ENCODE measurements at places on chromosomes 5 and 9.

DNA sequence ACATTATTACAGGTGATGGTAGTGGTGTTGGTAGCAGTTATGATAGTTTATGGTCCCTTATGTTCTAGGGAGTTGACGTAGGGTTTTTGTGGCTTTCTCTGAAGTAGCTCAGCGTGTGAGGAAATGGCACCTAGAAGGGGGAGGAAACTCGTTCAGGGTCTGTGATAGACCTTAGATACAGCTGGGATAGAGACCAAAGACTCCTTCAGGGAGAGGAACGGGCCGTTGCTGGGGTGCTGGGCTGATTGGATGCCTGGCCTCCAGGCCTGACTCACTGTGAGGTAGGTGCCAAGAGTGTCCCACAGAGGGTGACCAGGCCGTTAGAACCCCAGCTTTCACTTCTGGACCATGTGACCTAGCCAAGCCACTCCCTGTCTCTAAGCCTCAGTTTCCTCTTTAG is 96.6 kb downstream of the DAB2IP start:
- no peak for DNase-seq

GRCh38 chr5:168260353-168261226 is 30.9 kb upstream of the WWC1 start:
- DNase-seq: no peak

DNA sequence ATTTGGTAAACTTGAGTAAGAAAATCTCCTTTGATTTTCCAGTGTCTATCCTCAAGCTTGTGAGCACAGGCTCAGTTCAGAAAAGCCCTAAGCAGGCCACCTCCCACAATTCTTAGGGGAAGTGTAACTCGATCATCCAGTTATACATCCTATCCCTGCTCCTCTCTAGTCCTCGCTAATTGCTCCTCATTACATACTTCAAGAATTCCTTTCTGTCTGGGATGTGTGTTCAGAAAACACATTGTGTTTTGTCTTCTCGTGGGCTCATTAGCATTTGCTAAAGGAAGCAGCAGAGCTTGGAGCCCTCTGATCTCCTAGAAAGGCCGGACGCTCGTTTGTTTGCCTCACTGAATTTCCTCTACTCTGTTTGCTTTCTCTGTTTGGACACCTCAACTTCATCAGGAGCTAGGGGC is 268.2 kb upstream of the RFX3 start:
- DNase-seq: no peak

- no peak for DNase-seq
Measured at GRCh38 chr9:99057665-99058625, 47.0 kb upstream of the TGFBR1 start.

DNA sequence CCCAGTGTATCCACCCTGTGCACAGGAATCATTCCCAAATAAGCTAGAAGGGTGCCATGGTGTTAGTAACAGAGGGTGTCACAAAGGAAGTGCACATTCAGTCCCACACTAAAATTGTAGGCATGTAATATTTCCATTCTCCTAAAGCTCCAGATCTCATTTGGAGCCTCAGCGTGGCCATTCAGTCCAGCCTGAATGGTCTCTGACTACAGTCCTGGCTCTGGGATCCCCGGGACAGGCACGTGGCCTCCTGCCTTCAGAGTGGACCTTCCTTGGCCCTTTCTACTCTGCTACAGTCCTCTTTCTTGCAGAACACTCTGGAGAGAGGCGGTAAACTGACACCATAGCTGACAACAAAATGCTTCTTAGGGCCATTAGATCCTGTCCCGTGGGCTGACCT is 243.9 kb downstream of the IRX2 start:
- no peak for DNase-seq

- DNase-seq: no peak
Measured at GRCh38 chr9:17216646-17217045, 81.8 kb downstream of the CNTLN start.

GRCh38 chr9:4108754-4109465 is 191.0 kb downstream of the GLIS3 start:
- no peak for DNase-seq

DNA sequence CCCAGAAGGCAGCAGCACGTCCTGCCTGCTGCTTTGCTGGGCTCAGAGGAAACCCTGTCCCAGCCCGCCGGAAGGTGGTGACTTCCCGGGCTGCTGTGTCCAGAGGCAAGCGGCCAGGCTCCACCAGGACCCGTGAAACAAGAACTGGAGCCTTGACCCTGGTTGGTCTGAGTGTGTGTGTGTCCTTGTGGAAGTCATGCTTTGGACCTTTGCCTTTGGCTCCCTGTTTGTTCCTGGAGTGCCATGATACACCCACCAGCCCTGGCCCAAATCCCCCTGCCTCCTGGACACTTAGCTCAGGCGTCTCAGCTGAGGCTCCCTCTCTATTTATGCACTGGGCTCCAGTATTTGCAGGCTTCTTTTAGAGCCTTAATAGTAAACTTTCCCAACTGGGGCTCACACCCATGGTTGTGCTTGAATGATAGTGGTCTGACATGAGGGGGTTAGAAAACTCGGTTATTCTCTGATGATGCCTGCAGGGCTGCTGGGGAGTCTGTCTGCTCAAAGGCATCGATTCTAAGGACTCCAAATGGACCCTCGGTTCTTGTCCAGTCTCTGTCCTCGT is 72.2 kb downstream of the C9orf50 start:
- no peak for DNase-seq

GRCh38 chr5:177531209-177531940 is 14.6 kb upstream of the DDX41 start:
- no peak for DNase-seq

- DNase-seq: no peak
Measured at GRCh38 chr9:72858089-72858912, 94.6 kb downstream of the ALDH1A1 start.

DNA sequence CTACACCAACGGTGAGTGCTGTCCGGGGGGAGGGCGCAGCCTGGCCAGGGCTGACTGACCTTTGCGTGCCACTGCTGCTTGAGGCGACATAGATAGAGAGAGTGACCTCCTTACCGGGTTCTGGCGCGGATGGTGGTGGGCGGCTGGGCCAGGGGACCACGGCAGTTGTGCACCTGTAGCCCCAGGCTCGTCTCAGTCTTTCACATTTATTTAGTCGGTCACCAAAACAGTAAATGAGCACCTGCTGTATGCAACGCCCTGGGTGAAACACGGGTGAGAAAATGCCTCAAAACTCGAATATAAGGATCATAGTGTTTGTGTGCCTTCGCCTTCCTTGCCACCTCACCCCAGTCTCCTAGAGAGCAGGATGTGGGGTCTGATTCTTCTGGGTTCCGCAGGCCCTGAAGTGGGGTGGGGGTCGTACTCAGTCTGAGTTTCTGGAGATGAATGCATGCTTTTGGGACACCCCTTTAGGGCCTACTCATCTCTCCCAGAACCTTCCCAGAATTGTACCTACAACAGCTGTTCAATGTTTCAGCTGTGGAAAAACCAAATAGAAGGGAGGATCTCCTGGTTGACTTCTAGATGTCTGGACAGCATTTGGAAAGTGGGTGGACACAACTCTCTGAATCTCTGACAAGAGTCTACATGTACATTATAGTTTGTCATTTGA is 714 bp downstream of the SEC24A start:
- no peak for DNase-seq

DNA sequence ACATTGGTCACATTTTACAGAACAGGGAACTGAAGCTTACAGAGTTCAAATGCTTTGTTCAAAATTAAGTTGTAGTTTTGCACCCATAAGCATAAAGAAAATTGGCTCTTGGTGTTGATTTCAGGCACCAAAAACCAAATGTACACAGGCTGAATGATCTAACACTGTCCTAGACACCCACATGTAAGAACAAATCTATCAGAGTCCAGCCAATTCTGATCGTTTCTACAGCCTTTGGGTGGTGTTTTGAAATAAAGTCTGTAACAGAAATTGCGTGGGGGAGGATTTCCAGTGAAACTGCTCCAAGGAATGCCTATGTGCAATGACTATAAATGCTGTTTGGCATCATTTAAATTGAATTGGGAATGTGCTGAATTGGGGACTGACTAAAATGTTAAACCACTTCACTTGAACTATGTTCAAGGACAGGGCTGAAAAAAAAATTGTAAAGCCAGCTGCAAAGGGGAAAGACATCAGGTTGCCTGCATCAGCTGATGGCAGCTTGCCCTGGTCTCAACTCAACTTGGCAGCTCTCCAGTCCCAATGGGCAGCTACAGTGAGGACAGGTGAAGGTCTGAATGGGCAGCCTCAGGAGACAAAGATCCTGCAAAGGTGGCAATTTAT is 92.2 kb upstream of the TRPC7 start:
- no peak for DNase-seq

- no peak for DNase-seq
Measured at GRCh38 chr9:113872485-113873143, 3.5 kb upstream of the ZNF618 start.

DNA sequence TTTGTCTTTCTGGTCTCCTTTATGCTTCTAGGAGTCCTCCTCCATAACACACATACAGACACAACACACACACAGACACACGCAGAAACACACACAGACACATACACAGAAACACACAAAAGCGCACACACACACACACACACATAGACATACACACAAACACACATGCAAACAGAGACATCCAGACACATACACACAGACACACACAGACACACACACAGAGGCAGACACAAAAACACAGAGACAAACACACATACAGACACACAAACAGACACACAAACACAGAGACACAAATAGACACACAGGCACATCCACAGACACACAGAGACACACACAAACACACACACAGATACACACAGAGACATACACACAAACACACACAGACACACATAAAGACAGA is 220.2 kb downstream of the IRX2 start:
- DNase-seq: no peak

- no peak for DNase-seq
Measured at GRCh38 chr9:123337971-123338370, 18.0 kb upstream of the CRB2 start.

DNA sequence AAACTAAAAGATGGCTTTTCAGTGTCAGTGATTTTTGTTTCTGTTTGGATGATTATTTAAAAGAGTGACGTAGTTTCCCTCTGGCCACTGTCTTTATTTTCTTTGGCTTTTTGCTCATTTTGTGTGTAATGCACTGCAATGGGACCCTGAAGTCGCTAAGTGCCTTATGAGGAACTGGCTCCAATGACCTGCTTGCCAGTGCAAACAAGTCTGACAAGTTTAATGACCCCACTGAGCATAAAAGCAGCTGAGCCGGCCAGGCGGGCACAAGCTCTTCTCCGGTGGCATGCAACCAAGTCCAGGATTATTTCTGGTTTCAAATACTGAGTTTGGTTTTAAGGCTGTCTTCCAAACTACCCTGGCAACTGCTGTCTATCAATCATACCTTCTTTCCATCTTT is 15.6 kb upstream of the GNA14 start:
- DNase-seq: no peak

GRCh38 chr5:5270958-5271785 is 131.0 kb downstream of the ADAMTS16 start:
- no peak for DNase-seq

DNA sequence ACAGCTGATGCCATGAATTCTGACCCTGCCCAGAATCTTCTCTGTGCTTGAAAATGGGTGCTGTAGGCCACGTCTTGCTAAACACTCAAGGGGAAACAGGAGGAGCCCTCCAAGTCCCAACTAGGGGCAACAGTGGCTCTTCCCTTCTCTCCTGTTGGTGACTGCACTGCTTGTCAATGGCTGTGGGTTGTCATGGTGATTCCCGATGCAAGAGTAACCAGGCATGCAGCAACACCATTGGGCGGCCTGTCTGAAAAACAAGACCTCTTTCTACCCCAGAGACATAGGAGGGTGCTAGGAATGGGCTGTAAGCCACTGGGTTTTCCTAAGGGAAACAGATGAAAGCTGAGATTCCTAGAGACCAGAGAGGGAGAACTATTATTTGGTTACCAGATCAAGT is 201.7 kb upstream of the PANK3 start:
- no peak for DNase-seq

DNA sequence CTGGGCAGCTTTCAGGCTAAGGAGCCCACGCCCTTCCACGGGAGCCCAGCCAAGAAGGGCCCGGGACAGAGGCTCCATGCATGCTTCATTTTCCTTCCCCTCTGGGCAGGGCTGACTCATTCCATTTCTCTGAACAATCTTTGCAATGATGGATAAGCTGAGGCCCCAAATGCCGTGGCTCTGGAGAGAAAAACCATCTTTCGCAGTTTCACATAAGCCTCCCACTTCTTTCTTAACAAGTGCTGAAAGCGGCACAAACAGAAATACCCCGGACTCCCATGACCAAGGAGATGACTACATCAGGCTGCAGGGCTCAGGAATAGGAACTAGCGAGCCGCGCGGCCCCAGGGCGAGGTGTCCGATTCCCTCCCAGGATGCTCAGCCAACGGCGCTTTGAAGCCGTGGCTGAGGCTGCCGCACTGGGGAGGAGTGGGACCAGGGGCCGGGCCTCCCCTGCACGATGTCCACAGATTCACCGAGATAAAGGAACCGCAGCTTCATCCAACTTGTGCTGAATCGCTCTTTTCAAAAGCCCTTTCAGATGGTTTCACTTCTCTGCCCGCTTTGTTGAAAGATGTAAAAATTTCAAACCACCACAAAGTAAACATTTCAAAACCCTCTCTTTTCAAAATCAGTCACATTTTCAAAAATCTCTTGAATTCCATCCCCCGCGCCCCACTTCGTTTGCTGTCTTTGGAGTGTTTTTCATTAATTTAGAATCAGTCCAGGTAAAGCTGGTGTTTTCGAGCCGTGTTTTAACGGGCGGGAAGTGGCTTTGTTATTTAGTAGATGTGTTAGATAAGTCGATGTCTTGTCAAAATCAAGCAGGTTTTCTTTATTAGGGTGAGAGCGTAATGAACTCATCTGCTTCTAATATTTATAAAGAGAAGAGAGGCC is 96.5 kb upstream of the LMX1B start:
- DNase-seq: no peak

DNA sequence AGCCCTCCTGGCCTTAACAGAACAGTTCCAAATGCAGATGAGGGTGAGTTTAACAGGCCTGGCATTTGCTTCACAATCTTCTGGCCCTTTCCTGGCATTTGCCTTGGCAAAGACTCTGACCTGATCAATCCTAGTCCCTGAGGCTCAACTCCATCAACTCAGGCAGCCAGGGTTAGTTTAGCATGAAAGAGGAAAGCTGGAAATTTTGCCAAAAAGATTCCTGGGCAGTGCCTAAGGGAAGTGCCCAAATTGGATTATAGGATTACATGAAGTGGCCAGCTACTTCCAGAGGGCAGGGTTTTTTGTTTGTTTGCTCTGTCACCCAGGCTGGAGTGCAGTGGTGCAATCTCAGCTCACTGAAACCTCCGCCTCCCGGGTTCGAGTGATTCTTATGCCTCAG is 36.8 kb downstream of the PCDHAC2 start:
- no peak for DNase-seq

GRCh38 chr5:14266171-14266570 is 123.0 kb downstream of the TRIO start:
- DNase-seq: no peak

DNA sequence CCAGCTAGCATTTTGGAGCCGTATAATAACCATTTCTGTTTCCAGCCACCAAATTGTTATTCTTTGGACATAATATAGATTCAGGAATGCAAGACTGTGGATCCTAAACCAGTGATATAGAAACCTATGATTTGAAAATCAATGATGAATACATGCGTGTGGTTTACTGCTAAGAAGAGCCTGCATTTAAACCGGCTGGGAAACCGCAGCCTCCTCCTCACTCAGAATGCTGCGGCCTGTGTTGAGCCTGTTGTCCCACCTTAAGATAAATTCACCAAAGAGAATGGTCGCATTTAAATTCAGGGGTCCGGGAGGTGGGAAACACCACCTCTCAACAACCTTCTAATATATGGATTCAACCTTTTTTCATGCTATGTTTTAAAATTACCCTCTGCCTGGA is 148.0 kb downstream of the MEF2C start:
- no peak for DNase-seq

GRCh38 chr5:159091065-159091464 is 8.7 kb downstream of the EBF1 start:
- no peak for DNase-seq
